ENCODE measurements at places on chromosomes 7 and 10.

GRCh38 chr7:36349626-36350025 lies 40.0 kb upstream of the ANLN start:
- DNase-seq = no peak

DNA sequence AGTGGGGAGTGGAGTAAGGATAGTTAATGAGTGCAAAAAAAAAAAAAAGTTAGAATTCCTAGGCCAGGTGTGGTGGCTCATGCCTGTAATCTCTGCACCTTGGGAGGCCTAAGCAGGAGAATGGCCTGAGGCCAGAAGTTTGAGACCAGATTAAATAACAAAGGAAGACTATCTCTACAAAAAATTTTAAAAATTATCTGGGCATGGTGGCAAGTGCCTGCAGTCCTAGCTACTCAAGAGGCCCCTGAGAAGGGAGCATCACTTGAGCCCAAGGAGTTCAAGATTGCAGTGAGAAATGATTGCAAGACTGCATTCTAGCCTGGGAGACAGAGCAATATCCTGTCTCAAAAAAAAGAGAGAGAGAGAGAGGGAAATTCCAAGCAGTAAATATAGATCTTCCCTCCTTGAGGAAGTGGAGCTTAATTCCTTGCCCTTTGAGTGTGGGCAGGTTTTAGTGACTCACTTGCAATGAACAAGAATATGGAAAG lies 19.5 kb upstream of the CSTF2T start:
- no peak for DNase-seq

DNA sequence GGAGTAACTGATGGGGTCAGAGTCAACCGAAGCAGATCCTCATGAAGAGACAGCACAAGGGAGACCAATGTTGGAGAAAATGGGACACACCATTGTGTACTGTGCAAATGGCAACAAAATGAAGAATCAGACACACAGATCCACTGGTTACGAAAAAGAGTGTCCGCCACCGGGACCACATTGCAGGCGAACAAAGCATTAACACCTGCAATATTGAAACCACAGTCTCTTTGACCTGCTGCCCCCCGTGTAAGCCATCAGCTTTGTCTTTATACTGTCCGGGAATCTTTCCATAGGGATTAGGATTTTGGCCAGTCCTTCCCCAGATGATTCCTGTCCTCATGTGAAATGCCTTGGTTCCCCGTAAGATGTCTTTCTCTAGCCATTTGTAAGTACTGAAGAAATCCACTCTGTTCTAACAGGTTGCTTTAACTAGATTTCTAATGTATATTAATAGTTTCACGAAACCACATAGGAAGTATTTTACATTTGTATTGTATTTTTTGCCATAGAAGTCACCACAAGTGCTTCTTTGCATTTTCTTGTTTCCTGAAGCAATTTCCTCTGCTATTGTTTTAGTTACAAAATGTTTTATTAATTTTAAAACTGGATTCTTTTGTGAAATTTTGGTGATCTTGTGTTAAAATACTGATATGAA lies 140.8 kb upstream of the NFE2L3 start:
- DNase-seq = no peak

GRCh38 chr7:142813226-142813625 lies 41.6 kb upstream of the EPHB6 start:
- no peak for DNase-seq

- no peak for DNase-seq
Measured at GRCh38 chr10:126930883-126931503, 25.8 kb downstream of the DOCK1 start.

DNA sequence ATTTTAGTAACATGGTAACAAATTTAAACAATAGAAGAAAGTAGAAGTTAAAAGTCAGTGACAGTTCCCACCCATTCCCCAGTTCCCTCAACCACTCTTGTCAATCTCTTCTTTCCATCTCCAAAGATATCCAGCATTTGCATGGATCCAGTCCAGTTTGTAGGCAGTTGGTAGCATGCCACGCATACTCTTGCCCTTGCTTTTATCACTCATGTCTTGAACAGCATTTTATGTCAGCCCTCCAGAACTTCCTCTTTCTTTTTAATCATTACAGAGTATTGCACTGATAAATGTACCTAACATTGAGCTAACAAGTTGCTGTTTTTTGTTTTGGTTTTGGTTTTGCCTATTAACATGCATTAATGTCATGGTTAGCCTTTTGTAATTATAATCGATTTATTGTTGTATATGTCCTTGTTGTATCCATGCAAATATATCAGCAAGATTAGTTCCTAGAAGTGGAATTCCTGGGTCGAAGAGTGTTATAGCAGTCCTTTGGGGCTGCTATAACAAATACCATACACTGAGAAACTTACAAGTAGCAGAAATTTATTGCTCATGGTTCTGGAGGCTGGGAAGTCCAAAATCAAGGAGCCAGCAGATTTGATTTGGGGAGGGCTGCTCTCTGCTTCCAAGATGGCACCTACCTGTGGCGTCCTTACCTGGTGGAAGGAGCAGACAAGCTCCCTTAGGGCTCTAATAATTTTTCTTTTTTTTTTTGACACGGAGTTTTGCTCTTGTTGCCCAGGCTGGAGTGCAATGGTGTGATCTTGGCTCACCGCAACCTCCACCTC lies 25.7 kb downstream of the CHST3 start:
- no peak for DNase-seq

- DNase-seq = no peak
Measured at GRCh38 chr7:23913016-23913415, 203.0 kb downstream of the STK31 start.

- DNase-seq = no peak
Measured at GRCh38 chr10:73975388-73975787, 22.5 kb upstream of the VCL start.
